ENCODE measurements at places on chromosomes 1 and 21.

GRCh38 chr1:245599371-245600174 lies 444.8 kb downstream of the KIF26B start:
- no peak for DNase-seq

- peak; percentile 30 for DNase-seq
These were observed 19.3 kb upstream of the KLHDC8A start for GRCh38 chr1:205375835-205376545.

DNA sequence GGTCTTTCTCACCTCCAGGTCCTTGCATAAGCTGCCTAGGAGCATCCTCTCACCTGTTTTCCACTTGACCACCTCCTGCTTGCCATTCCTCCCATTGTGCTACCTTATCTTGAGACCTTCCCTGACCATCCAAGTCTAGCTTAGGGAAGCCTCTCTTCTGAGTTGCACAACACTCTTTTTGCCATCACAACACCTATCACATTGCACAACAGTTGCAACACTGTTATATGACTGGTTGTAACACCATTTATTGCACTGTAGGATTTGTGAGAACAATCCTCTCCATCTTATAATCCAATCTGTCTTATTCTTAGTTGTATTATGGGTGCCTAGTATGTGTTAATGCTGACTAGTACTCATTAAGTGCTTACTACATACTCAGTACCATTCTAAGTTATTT lies 488.7 kb downstream of the OMA1 start:
- no peak for DNase-seq

DNA sequence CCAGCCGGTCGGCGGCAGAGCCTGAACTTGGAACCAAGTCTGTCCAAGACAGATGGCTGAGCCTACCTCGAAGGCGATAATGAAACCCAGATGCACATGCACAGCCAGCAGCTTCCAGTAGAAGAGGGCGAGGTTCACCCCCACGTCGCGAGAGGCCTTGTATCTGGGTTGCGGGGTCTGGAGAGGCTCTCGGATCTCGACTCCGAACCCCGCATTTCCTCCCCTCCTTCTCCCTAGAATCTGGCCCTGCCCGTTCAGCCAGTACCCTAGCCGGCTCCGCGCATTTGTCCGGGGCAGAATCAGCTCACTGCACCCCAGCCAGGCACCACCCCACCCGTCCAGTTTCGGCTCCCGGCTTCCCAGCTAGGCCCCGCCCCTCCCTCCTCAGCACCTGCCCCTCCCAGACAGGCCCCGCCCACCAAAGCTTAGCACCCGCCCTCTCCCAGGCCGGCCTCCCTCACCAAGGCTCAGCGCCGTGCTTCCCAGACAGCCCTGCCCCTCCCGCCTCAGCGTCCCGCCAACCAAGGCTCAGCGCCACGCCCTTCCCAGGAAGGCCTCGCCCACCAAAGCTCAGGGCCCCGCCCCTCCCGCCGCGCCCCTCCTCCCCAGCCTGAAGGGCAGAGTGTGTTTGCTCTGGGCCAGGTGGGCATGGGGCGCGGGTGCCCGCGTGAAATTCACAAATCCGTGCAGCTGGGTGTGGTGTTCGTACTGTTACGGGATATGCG lies 4.8 kb upstream of the ARHGEF19 start:
- peak; percentile 100 for DNase-seq

DNA sequence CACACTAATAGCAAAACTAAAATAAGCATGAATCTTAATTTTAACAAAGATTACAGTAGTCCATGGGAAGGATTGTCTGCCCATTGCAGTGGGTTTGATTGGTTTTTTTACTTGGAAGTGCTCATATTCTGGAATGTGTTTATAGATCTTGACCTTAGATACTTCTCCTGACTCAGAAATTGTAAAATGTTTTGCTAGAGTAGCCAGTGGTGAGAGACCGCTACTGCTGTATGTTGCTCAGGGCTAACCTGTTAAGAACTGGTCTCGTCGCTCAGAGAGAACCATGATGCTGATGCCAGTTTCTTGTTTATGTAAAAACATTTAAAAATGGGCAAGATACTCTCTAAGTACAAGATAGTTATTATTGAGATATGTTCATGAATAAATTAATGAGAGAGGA lies 99.9 kb downstream of the ROR1 start:
- DNase-seq: no peak

GRCh38 chr21:23960769-23961168 lies 1646.5 kb downstream of the MRPL39 start:
- no peak for DNase-seq

- peak; percentile 84 for DNase-seq
These were observed at the start of gene EFNA3 for GRCh38 chr1:155078469-155079209. Gene EFNA3, plus strand, starts transcription at chr1:155078837. Its CDS starts 105 bp downstream, at chr1:155078942.

DNA sequence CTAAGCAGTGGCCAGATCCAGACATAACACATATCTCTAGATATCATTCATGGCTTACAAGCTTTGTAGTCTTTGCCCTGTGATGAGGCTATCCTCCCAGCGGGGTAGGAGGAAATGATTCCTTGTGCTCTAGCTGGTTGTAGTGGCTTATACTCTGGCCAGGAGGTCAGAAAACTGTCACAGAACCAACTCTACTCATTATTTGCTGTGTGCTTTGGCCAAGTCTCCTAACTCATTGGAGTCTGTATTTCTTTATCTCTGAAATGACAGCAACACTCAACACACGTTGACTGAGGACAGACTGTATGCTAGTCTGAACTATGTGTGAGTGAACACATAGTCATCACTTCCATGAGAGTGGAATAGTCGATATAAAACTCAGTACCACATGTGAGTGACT lies 116.7 kb upstream of the F3 start:
- no peak for DNase-seq

DNA sequence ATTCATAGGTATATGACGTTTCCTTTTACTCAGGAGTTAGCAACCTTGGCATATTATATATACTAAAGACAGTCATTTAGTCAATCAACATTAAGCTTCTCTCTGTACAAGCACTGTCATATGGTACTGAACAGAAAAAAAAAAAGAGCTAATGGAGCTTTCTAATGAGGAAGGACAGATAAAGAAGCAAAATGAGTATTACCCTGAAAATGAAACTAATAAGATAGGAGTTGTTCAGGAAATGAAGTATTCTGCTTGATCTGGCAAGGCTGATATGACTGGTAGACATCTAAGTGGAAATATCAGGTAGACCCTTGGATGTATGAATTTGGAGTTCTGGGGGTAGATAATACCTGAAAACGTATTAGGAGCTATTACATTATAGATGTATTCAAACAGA lies 4.3 kb upstream of the IKBKE start:
- DNase-seq: no peak

GRCh38 chr1:175704621-175705020 lies 38.8 kb downstream of the TNR start:
- DNase-seq: no peak

GRCh38 chr1:10813799-10814198 lies 17.4 kb upstream of the CASZ1 start:
- no peak for DNase-seq

DNA sequence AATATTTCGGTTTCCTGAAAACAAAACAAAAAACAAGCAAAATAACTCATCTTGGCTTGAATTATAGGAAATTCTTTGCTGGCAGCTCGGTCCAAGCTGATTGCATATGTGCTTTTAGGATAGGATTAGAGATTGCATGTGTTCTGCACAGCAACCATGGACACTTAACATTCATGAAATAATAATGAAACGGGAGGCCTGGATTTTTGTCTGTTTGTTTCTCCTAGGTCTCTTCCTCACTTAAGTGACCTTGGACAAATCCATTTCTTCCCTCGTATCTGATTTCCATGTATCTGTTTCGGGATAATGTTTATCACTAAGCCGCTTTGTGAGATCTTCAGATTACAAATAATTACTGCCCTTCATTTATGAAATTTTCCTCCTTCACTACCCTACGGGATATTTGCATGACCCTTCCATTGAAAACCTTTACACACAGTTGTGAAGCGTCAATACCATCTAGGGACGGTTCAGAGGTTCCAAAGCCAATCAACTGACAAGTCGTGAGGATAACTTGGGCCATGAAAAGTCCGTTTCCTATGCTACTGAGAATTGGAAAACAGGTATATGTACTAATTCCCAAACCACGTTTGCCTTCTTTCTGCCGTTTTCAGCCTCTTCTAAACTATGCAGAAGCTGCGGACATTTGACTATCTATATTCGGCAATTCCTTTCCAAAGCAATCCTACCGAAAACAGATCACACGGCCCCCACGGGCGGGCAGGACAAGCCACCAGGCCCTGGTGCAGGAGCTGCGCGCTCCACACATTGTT lies 1.3 kb upstream of the H3-3A start:
- no peak for DNase-seq

GRCh38 chr1:86798608-86799291 lies 94.4 kb downstream of the SH3GLB1 start:
- no peak for DNase-seq

All from WTC11 (cell line).